ENCODE measurements at places on chromosomes 16 and 17. TPM values are rescaled to one million over a fixed set of nuclear protein-coding genes. Genes with fewer than 3 reads are reported as not detected.

GRIN2C gene
- total RNA-seq = not detected

SLC13A2 gene
- total RNA-seq = not detected

ATP2C2 gene
- total RNA-seq = not detected

MYO15A gene
- total RNA-seq = 0.59 TPM

KRTAP2-3 gene
- not detected for total RNA-seq

ABCA10 gene
- under 0.01 TPM for total RNA-seq

MAP2K6 gene
- total RNA-seq = 2.9 TPM

All from bronchus fibroblast of lung (primary cell).